AG09319 (cell line): ENCODE measurements at places on chromosomes 5 and 9.

DNA sequence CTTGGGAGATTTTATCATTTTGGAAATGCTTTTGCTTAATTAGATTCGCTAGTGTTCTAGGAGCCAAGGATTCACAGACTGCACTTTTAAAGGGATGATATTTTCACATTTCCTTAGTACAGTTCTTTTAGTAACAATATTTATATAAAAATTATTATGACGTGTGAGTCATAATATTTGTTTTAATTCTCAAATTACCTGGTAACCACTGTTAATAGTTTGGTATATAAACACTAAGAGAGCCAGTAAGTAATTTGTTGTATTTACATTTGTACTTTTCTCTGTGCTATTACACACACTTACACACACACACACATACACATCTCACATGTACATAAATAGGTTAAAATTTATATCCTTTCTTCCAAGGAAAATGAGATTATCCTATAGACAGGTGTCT is 58.8 kb upstream of the RAD23B start:
- no peak for DNase-seq

DNA sequence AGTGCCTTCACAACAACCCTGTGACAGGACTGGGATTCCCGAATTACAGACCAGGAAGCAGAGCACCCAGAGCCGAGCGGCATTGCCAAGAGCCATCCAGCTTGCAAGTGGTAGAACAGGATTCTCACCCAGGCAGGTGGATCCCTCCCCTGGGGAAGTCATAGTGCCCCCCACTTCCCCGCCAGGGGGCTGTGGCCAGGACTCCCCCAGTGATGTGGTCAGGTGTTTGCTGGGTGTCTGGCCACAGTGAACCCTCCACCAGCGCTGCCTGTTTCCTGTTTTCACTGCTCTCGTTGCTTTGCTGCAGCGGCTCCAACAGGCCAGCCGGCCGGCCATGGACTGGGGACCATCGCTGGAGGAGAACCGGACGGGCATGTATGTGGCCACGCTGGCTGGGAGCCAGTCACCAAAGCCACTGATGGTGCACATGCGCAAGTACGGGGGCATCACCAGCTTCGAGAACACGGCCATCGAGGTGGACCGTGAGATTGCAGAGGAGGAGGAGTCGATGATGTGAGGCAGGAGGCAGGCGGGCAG is 19.3 kb downstream of the SLC6A7 start:
- DNase-seq = no peak

DNA sequence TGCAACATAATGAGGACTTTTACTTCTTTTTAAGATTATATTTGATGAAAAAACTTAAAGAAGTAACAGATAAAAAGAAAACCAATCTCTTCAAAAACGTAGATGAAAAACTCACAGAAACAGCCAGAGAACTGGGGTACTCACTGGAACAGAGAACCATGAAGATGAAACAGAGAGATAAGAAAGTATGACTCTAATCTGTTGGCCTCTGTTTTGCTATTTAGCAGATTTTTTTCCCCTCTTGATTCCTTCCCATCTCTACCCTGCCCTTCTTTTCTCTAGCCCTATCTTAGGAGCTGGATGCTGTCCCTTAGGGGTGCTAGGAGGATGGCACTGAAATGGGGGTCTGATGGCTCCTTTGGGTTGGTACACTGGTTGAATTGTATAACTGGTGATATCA is 97.5 kb upstream of the FREM1 start:
- DNase-seq = no peak

- DNase-seq = no peak
These were observed 159.2 kb upstream of the TUT7 start for GRCh38 chr9:86513429-86513828.

- DNase-seq = peak; percentile 56
These were observed 40.8 kb downstream of the CHSY3 start for GRCh38 chr5:129945028-129945427.

DNA sequence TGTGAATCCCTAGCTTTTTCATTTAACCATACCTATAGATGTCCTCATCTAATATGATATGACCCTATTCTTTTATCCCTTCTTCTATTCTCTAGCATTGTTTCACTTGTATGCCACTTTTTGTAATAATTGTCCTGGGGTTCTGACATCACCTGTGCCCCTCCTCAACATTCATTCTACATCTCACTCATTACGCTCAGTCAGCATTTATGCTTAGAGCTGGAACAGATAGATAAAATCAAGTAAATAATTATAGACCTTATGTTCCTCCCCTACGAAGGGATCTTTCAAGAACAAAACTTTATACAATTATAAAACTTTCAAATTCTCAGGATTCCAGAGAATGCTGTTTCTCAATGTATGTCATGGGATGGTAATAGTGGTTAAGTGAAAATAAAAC is 18.0 kb downstream of the GABRA6 start:
- DNase-seq = no peak

GRCh38 chr5:52810426-52810825 is 22.7 kb downstream of the ITGA1 start:
- no peak for DNase-seq

- no peak for DNase-seq
These were observed 41.1 kb upstream of the ICE1 start for GRCh38 chr5:5381310-5381913.

GRCh38 chr9:34506623-34507022 is 16.2 kb downstream of the ENHO start:
- no peak for DNase-seq

DNA sequence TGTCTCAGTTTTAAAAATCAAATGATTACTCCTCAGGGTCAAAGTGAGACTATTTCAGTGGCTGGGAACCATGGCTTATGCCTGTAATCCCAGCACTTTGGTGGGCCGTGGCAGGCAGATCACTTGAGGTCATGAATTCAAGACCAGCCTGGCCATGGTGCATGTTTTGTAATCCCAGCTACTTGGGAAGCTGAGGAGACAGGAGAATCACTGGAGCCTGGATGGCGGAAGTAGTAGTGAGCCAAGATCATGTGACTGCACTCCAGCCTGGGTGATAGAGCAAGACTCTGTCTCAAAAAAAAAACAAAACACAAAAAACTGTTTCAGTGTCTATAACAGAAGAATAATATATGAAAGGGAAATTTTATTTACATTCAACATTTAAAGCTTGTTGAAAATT is 182.9 kb downstream of the ARHGEF28 start:
- no peak for DNase-seq

GRCh38 chr5:88667496-88668201 is 215.3 kb downstream of the MEF2C start:
- no peak for DNase-seq

GRCh38 chr5:35438288-35438687 is 179.4 kb upstream of the SPEF2 start:
- DNase-seq = no peak

DNA sequence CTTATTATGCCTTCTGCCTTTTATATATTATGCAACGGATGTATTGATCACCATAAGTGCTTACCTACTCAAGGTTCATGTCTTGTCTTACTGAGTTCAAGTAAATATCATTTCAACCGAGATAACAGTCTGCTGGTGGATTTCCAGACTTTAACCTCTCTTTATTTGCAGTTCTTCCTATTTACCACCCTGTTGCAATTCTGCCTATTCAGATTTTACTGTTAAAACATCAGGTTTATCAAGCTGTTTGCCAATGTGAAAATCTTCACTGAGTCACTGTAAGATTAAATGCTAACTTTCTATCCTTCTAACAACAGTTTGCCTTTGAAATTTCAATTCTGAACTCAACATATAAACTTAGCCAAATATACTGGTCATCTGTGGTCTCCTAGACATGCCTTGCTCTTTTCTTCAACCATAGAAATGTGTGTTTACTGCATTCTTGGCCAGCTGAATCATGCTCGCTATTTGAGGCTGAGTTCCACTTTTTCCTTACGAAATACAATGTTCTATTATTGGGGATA is 471.7 kb upstream of the RORB start:
- DNase-seq = peak; percentile 24

DNA sequence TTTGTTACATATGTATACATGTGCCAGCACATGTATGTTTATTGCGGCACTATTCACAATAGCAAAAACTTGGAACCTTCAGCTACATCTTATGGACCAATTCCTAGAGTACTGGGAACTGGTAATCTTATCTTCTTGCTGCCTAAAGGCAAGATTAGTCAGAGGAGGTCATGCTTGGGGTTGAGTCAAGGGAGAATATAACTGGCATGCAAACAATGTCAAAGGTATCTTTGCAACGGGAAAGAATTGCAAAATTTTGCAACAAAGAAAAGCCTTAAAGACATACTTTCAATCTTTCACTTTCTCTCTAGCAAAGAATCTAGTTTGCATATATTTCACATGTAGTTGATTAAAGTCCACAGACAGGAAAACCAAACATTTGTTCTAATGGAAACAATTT is 145.2 kb downstream of the EDIL3 start:
- DNase-seq = peak; percentile 49

DNA sequence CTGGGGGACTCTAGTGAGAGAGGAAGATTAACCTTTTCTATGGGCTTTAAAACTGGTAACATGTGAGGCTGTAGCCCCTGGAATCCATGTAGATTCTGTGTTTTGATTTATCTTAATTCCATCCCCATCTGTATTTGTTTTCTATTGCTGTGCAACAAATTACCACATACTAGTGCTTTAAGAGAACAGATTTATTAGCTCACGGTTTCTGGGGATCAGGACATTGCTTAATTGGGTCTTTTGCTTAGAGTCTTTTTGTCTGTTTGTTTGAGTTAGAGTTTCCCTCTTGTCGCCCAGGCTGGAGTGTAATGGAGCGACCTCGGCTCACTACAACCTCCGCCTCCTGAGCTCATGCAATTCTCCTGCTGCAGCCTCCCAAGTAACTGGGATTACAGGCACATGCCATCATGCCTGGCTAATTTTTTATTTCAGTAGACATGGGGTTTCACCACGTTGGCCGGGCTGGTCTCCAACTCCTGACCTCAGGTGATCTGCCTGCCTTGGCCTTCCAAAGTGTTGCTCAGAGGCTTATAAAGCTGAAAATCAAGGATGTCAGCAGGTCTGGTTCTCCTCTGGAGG is 29.9 kb upstream of the GNA14 start:
- DNase-seq = no peak

- DNase-seq = peak; percentile 77
These were observed 1.1 kb downstream of the CTNNAL1 start for GRCh38 chr9:109012009-109012875.

GRCh38 chr5:80516826-80517225 is 28.9 kb downstream of the FAM151B start:
- peak; percentile 10 for DNase-seq

DNA sequence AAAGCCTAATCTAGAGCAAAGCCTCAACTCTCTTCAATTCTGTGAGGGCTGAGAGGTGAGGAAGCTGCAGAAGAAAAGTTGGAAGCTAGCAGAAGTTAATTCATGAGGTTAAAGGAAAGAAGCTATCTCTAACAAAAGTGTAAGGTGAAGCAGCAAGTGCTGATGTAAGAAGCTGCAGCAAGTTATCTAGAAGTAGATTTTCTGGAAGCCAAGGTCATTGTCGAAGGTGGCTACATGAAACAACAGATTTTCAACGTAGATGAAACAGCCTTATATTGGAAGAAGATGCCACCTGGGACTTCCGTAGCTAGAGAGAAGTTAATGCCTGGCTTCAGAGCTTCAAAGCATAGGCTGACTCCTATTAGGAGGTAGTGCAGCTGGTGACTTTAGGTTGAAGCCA is 42.0 kb downstream of the SREK1 start:
- no peak for DNase-seq

- peak; percentile 34 for DNase-seq
These were observed 472.9 kb downstream of the PRELID2 start for GRCh38 chr5:145362266-145362665.

DNA sequence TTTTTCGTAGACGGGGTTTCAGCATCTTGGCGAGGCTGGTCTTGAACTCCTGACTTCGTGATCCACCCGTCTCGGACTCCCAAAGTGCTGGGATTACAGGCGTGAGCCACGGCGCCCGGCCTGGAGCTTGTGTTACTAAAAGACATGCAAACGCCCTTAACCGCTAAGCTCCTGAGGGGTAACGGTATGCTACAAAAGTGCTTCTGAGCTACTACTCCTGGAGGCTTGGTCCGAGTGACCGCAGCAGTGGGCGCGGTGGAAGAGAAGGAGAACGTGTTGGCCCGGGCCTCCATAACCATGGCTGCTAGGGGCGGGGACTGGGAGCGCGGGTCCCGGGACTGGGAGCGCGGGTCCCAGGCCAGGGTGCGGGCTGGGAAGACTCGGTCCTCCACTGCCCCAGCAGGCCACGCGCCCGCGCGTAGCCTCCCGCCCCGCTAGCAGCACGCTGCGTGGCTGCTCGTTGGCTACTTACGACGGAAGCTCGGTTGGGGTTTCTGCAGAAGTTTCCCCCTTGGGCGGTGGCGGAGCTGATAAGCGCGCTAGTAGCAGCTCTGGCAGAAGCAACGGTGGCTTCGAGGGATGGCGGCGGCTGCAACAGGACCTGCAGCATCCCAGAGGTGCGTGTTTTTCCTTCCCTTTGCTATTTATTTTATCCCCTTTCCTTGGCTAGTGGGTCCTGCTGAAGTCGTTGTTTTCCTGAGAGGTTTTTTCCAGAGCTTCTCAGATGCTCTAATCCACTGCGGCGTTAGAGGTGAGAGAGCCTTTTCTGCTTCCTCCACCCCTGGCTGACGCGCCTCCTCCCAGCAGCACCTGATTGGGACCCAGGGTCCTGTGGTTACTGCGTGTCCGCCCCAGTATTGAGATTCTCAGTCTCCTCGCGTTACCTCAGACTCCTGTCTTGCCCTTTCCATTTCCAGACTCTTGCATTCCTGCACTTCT is 69.2 kb upstream of the CCDC180 start:
- peak; percentile 50 for DNase-seq

- no peak for DNase-seq
These were observed 263.7 kb upstream of the KLF9 start for GRCh38 chr9:70678153-70678552.

DNA sequence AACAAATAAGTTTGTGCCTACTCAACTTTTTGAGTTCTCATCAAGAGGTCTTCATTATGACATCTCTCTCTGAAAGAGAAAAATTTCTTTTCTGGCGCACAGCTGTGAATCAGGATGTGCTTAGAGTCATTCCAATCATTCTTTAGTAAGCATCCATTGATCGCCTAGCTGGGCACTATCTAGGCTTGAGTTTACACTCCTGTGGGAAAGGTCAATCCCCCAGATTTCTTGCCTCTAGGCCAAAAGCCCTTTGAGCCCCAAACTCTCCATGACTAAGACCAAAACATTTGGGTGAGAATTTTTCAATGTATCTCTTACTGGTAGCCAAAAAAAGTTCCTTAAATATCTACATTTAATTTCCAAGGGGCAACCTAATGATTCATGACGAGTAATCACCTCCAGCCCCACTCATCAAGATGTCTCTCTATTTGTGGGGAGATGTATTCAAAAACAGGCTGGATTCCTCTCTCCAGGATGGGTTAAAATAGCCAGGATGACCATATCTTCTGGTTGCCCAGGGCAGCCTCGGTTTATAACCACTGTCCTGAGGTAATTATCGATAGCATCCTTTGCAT is 101.7 kb downstream of the GNA14 start:
- DNase-seq = no peak

DNA sequence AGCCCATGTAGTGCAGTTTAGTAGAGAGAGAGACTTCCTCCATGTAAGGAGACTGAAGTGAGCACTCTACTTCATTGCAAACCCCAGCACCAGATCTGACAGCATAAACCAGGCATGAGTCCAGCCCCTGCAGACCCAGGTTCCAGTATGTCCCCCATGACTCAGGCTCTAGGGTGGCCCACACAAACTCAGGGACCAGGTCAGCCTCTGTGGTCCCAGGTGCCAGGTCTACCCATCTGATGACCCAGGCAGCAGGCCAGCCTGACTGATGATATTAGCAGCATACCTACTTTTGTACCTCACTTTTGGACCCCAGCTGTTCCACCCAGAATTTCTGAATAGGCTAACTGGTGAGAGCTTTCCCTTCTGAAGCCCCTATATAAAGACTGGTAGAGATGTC is 647.8 kb downstream of the ANXA1 start:
- no peak for DNase-seq

GRCh38 chr5:151487544-151487943 is 40.1 kb downstream of the SLC36A1 start:
- DNase-seq = no peak
